ENCODE measurements at places on chromosomes 16 and 17. TPM values are rescaled to one million over a fixed set of nuclear protein-coding genes. Genes with fewer than 3 reads are reported as not detected.

- DNase-seq: no peak
Observed at GRCh38 chr17:29131814-29132682, 48.1 kb downstream of the MYO18A start.

The CTRB2 gene
- total RNA-seq: 15.9 TPM

DNA sequence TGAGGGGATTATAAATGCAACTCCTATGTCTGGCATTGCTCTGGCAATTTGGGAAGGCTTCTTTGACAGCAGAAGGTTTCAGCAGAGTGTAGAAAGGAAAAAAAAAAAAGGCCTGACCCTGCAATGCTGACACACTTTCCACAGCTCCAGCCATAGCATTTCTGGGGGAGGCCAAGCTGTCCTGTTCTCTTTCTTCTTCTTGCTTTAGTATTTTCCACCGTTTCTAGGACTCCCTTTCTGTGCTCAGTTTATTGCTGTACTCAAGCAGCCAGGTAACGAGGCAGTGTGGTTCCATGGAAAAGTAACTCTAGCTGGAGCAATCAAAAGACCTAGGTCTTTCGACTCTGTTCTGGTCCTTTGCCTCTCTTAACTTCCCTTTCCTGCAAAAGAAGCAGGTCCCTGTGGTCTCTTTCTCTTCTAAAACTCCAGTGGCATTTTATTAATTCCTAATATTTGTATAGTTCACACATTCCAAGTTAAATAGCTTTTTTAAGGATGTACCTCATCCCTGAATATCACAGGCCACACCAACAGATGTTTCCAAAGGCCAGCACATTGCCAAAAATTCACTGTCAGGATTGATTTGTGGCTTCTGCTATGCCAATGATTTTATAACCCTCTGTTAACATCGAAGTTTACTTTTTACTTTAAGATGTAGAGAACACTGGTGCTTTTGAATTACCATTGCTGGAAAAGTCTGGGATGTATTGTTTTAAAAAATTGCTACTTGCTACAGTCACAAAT lies 90.3 kb upstream of the BCAR1 start:
- DNase-seq: no peak

DNA sequence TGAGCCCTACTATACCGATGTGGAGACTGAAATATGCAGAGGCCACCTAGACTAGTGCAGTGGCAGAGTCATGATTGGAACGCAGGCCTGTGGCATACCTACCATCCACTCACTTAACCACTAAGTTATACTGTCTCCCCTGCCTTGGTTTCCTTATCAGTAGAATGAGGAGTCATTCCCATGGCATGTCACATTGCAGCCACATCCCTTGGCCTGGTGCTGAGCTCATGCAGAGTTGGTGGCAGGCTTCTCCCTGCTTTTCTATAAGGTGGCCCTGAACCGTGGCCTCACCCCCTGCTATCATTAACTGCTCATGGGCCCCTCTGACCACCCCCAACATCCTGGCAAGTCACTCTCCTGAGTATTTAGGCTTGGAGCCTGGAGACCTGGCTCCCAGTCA lies 212.5 kb downstream of the KATNIP start:
- DNase-seq: no peak

DNA sequence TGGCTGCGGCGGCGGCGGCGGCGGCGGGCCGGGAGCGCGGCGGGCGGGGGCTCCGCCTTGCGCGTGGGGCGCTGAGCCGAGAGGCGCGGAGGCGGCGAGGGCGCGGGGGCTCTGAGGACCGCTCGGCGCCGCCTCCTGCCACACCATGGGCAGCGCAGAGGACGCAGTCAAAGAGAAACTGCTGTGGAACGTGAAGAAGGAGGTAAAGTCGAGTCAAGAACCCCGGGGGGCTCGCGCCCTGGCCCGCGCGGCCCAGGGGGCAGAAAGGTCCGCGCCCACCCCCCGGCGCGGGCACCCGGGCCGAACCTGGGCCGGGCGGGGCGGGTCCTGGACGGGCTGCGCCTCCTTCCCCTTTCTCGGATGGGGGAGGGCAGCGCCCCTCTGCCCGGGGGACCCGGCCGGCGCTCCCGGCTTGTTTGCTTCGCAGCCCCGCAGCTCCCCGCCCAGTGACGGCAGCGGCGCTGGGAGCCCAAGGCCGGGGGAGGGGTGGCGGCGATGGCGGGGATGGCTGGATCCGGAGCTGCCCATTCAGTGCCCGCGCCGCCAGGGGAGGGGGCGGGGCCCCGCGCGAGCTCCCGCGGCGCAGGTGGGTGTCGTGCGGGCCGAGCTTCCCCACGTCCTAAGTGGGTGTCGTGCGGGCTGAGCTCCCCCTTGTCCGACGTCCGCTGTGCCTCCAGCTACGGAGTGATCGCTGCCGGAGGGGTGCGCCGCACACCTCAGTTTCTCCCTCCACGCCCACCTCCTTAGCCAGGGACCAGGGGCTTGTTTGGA lies 428 bp downstream of the SGSM2 start:
- DNase-seq: peak; percentile 78

DNA sequence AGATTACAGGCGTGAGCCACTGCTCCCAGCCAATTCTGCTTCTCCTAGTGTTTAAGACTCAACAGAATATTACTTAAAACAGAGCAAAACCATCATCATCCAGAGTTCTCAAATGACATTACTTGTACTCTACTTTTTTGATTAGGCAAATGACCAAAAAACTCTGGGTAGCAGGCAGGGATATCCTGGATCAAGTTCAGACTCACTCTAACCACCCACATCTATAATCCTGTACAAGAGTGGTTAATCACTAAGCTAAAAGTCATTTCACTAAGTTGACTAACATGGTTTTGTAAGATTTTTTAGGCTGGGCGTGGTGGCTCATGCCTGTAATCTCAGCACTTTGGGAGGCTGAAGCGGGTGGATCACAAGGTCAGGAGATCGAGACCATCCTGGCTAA lies 6.8 kb downstream of the NAE1 start:
- DNase-seq: no peak

DNA sequence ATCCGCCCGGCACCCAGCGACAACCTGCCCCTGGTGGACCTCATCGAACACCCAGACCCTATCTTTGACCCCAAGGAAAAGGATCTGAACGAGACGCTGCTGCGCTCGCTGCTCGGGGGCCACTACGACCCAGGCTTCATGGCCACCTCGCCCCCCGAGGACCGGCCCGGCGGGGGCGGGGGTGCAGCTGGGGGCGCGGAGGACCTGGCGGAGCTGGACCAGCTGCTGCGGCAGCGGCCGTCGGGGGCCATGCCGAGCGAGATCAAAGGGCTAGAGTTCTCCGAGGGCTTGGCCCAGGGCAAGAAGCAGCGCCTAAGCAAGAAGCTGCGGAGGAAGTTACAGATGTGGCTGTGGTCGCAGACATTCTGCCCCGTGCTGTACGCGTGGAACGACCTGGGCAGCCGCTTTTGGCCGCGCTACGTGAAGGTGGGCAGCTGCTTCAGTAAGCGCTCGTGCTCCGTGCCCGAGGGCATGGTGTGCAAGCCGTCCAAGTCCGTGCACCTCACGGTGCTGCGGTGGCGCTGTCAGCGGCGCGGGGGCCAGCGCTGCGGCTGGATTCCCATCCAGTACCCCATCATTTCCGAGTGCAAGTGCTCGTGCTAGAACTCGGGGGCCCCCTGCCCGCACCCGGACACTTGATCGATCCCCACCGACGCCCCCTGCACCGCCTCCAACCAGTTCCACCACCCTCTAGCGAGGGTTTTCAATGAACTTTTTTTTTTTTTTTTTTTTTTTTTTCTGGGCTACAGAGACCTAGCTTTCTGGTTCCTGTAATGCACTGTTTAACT lies 1.0 kb downstream of the NOG start:
- peak; percentile 86 for DNase-seq

DNA sequence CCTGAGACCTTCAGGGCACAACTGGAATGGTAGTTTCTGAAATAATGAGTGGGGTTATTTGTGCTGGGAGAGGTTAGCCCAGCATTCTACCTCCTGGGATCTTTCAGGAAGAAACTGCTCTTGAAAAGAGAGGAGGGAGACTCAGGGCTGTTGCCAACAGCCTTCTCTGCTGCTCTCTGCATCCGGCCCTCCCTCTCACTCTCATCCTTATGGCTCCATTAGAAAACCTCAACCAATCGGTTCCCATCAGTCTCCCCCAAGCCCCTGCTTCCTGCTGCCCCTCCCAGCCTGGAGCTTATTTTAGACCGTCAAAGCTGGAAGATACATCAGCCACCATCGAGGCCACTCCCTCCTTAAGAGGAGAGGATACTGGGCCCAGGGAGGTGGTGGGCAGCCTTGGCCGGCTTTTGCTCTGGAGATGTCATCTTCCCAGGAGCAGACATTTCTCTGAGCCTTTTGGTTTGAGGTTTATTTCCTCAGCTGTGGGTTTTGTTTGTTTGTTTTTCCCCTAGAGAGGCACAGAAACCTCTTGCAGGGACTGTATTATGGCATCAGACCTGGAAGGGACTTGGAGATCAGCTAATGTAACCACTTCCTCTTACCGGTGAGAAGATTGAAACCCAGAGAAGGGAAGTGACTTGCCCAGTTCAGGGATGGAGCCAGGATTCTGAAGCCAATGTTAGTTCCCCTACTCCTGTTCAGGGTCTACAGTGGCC lies 2.7 kb downstream of the MPRIP start:
- no peak for DNase-seq

GRCh38 chr16:381789-382717 lies at the start of gene PGAP6:
TSS of gene PGAP6 (minus strand) at chr16:381978. CDS start at chr16:381821, 157 bp downstream.
- peak; percentile 94 for DNase-seq

The CEP20 gene
- 28.0 TPM for total RNA-seq

GRCh38 chr16:50434872-50435478 lies 66.2 kb upstream of the BRD7 start:
- no peak for DNase-seq

The ESRP2 gene
- 102 TPM for total RNA-seq

DNA sequence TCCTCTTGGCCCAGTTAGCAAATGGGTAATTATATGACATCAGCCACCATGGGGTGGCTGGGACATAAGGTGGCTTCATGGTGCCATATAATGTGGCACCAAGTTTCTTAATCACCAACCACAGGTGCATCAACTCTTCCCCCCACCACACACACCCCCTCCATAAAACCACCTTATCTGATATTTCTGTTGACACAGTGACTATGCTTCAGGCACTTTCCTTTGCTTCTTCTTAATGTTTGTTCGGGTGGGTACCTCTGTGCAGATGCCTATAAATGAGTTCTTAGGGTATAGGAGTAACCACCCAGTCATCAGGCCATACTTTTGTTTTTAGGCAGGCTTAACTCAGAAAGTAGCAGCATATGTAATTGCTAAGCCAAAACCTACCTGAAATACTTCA lies 29.5 kb downstream of the RNF43 start:
- DNase-seq: no peak

The GLIS2 gene
- total RNA-seq: 35.2 TPM

The DPEP3 gene
- 0.15 TPM for total RNA-seq

DNA sequence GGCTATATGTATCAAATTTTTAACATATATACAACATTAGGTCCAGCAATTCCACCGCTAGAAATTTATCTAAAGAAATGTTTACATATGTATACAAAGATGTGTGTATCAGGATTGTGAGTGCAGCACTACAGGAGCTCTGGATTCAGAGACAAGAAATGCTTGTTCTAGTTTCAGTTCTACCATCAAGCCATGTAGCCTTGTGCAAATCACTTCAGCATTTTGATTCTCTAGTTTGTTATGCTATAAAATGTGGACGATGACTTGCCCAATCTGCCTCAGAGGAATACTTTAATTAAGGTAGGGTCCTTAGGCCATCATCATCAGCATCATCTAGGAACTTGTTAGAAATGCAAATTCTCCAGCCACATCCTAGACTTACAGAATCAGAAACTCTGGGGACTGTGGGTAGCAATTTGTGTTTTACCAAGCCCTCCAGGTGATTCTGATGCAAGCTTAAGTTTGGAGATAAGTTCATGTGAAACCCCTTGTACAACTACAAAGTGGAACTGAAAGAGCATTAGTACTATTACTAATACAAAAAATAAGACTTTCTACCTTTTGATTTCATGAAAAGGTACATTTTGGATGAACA lies 131.2 kb upstream of the CORO6 start:
- DNase-seq: no peak

DNA sequence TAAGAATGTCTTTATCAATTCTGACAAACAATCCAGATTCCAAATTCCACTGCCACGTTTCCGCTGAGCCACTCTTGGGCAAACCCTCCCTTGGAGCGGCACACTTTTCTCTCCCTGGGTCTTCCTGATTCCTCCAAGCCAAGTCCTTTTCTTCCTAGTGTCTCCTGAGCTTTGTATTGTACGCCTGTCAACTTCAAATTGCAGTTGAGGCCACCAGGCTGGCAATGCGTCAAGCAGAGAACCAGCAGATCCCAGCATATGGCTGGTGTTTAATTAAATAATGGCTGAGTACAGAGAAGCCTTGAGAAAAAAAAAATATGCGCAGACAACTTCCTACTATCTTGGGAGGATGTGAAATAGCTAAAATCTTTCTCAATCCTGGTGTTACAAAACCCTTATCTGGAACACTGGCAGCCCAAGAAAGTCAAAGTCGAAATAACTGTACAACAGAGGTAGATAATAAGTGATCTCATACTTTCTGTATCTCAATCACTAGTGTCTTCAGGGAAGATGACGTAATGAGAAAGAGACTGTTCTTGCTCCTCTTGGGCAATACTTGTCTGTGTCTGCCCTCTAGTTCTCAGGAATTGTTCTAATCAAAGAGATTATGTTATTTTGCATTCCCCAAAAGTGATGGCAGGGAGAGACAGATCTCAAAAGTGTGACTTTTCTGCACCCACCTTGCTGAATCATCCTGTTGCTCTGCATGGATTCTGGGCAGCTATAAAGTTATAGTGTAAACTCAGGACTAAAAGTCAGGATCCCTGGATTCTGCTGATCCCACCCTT lies 15.0 kb downstream of the SMIM36 start:
- DNase-seq: no peak

GRCh38 chr17:38970804-38971203 lies 3.6 kb upstream of the FBXO47 start:
- no peak for DNase-seq

The DOC2B gene
- 1.0 TPM for total RNA-seq

The PRR35 gene
- not detected for total RNA-seq

DNA sequence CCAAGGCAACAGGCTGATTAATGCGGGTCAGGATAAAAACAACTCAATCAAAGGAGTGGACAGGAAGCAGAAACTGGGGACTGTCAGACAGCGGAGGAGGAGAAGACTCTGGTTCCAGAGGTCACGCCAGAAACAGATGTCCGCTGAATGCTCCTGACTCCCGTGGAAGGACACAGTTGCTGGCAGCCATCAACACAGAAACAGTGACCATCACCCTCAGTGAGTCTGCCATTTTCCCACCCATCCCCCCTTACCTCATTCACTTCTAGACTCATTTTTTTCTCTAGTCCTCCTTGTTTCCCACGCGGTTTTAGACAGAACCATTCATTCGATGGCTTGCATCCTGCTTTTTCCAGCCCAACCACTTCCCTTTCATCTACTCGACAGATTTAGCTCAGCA lies 40.9 kb downstream of the DHRS7C start:
- no peak for DNase-seq

DNA sequence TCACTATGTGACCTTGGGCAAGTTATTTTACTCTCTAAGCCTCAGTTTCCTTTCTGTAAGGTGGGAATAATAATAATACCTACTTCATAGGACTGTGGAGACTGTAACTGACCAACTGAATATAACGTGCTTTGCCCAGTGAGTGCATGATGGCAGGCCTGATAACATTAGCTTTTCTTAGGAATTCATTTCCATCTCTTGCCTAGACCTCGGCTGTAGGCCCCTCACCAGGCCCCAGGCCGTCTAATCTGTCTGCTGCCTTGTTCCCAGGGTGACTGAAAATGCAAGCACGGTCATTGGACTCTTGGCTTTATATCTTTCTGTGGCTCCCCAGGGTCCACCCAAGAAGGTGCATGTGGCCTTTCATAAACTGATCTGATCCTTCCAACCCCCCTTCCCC lies 6.7 kb upstream of the UBE2O start:
- no peak for DNase-seq

The AIPL1 gene
- not detected for total RNA-seq

The NPB gene
- 0.94 TPM for total RNA-seq

GRCh38 chr16:12678983-12679382 lies 124.7 kb downstream of the CPPED1 start:
- DNase-seq: no peak

All from upper lobe of left lung (tissue), 6 donors.